Stimulated activated CD4-positive, alpha-beta T cell treated with anti-CD3 and anti-CD28 coated beads, Interleukin-4, amount 100 ng/mL, for 1 hour (primary cell): ENCODE measurements at places on chromosomes 5 and 9.

DNA sequence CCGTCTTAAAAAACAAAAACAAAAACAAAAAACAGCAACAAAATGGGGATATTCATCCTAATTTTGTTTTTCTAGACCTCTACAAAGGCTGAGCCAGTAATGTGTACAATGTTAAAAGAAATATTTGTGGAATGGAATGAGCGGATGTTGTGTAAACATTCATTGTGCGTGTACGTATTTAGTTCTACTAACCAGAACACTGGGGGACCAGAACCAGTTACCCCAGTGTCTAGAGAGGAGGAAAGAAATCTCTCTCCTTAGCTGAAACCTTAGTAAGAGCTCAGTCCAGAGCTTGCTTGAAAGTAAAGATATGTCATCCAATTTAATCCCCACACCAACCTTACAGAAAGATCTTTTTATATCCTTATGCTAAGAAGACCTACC, 106.7 kb upstream of the CPEB4 start:
- DNase-seq = no peak

DNA sequence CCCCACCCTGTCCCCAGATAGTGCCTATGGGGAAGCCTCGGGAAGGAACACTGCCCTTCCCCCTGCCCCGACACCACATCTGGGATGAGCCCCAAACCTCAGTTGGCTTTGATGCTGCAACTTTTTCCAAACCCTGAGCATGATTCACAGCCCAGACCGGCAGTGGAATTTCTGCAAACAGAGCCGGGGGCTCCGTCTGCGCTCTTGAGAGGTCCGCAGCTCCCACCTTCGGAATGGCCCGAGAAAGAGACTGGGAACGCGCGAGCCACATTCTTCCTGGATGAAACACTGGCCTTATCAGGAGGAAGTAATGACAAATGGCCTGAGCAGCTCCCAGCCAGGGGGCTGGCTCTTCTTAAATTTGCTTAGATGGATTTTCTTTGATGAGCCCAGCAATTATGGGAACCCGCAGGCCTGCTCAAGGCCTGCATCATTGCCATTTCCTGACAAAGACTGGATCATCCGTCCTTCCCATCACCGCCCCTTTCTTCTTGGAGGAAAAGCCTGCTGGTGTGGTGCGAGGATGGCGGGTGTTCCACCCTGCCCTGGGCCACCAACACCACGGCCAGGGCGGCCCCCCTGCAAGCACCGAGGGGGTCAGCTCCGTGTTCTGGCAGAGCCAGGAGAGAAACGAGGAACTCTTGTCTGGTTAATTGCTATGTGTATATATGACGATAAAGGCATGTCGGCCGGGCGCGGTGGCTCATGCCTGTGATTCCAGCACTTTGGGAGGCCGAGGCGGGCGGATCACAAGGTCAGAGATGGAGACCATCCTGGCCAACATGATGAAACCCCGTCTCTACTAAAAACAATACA, 38.8 kb upstream of the COL5A1 start:
- no peak for DNase-seq

GRCh38 chr5:88944751-88945531, 62.0 kb upstream of the MEF2C start:
- DNase-seq = no peak

GRCh38 chr5:111469903-111470302, 42.4 kb downstream of the STARD4 start:
- DNase-seq = no peak

DNA sequence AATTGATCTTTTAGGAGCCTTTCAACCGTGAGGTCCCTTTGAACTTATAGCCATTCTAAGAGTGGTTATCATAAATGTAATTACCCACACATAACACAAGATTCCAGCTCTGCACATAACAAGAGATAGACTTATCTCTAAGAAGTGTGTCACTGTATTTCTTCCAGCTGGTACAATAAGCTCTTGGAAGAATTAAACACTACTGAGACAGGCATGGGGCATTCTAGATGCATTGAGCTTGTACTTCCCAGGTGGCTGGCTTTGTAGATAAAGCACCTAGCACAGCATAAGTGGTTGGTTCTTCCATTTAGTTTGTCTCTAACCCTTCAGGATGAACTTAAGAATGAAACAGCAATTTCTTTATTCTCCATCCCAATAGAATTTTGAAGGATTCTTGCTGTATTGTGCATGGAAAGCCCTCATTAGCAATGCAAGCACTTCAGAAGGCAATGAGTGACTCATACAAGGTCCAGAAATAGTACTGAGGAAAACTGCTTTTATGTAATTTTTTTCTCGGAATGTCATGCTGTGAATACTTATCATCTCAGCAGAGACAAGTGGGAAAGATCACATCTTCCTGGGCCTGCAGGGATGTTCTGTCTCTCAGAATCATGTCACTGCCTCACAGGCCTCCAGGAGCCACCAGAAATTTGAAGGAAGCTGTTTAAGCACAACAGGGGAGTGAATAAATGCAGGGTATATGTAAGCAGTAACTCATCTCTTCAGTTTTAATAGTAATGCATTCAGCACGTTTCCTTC, 91.1 kb upstream of the CD180 start:
- DNase-seq = no peak

GRCh38 chr9:126320158-126320922, 6.3 kb upstream of the MVB12B start:
- no peak for DNase-seq

DNA sequence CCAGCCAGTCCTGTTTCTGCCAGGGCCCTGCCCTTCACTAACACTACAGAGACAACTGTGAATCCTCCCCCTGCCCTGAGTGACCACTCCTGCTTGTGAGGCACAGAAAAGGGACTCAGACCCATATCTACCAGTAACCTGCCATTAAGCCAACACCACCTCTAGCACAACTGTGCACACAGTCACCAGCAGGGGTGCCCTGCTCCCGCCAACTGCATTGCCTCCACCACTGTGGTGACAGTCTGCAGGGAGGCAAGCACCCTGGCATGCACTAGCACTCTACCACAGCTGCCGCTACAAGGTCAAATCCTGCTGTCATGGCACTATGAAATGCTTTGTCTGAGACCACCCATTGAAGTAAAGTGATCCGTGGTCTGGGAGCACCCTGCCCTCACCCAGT, 1028.5 kb upstream of the CDH9 start:
- DNase-seq = no peak

DNA sequence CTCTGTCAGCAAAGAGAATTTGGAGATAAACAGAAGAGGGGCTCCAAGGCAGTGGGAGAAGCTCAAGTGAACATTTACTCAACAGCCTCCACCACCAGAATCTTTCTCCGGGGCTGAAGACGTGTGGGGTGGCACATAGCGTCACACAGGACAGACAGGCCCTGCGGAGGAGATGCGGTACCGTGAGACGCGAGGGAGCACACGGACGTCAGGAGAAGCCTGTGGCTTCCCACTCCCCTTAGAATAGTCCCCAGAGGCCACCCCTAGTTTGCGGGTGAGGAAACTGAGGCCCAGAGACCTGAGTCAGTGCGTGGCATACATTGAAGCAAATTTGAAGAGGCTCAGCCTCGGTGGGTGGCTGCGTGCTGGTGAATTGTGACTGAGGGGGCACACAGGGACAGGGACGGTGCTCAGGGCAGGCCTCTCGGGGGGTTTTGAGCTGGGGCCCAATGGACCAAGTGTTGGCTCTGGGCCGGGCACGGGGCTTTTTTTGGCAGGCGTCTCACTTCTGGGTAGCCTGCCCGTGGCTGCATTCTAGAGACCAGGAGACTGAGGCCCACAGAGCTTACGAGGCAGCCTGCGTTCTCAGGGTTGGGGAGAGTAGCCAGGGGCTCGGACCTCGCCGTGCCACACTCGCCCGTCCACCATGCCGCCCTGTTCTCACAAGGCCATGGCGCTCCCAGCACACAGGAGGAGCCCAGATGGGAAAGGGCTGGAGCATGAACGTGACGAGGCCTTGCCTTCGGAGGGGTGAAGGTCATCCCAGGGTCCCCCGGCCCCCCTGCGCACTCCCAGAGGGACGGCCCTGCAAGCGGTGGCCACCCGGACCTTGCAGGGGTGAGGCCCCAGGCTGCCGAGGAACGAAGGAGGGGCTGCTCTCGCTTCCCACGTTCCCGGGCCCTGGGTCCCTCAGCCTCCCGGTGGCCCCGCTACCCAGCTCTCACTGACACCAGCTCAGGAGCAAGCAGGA, 220.6 kb downstream of the C9orf50 start:
- no peak for DNase-seq

- DNase-seq = no peak
Observed at GRCh38 chr5:80607832-80608231, 37.8 kb upstream of the ANKRD34B start.

- DNase-seq = no peak
Observed at GRCh38 chr5:180376511-180376910, 23.4 kb upstream of the GFPT2 start.

DNA sequence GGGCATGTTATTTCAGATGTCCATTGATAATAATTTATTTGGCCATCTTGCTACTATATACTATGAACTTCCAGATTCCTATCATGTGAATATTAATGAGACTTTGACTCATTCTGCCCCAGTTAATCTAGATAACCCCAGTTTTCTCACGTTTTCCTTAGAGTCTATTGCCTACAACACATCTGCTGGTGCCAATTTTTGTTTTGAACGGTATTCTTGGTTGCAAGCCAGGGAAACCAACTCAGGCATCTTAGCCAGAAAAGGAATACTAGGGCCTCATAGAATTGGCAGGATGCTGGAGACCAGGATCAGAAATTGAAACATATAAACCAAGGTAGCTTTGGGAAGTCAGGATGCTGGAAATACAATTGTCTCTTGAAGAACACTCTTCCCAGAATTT, 28.0 kb upstream of the NPR3 start:
- DNase-seq = no peak
